Tracheal epithelial cell (primary cell): ENCODE measurements at places on chromosomes 2 and 18. TPM values are rescaled to one million over a fixed set of nuclear protein-coding genes. Genes with fewer than 3 reads are reported as not detected.

The ALLC gene
- not detected in 2 replicates for total RNA-seq

The GPR55 gene
- under 0.01 TPM in 1 of 2 replicates, not detected in the other for total RNA-seq

The TSPYL6 gene
- total RNA-seq: not detected in 2 replicates

The HTR2B gene
- total RNA-seq: not detected in 2 replicates

The RNF125 gene
- total RNA-seq: 0.72 and 1.5 TPM in 2 replicates

The CRYGD gene
- total RNA-seq: not detected in 2 replicates

The MEIS1 gene
- 8.9 and 26.4 TPM in 2 replicates for total RNA-seq

The ESPNL gene
- 0.48 TPM in 1 of 2 replicates, not detected in the other for total RNA-seq

The EIPR1 gene
- 30.1 and 50.6 TPM in 2 replicates for total RNA-seq

The MAP2 gene
- total RNA-seq: 5.3 and 8.7 TPM in 2 replicates

The DSG4 gene
- not detected in 2 replicates for total RNA-seq

The CTAGE1 gene
- not detected in 2 replicates for total RNA-seq

The SLC4A3 gene
- total RNA-seq: 1.3 and 5.3 TPM in 2 replicates

The SFTPB gene
- not detected in 2 replicates for total RNA-seq

The TTC32 gene
- 4.3 and 8.3 TPM in 2 replicates for total RNA-seq

The D2HGDH gene
- 14.5 and 19.8 TPM in 2 replicates for total RNA-seq

The CRYBA2 gene
- not detected in 2 replicates for total RNA-seq

The TCF4 gene
- 6.7 and 9.2 TPM in 2 replicates for total RNA-seq

The AFF3 gene
- total RNA-seq: under 0.01 TPM in 1 of 2 replicates, not detected in the other

The KLHL41 gene
- total RNA-seq: 0.24 TPM in 1 of 2 replicates, not detected in the other

The EVX2 gene
- not detected in 2 replicates for total RNA-seq

The CPLX4 gene
- 0.24 TPM in 1 of 2 replicates, not detected in the other for total RNA-seq

The UGT1A4 gene
- 0.24 and 1.3 TPM in 2 replicates for total RNA-seq

The ALK gene
- not detected in 2 replicates for total RNA-seq

The SERPINB13 gene
- total RNA-seq: 9.2 and 20.5 TPM in 2 replicates

The ABCA12 gene
- 7.0 and 16.2 TPM in 2 replicates for total RNA-seq

The ASXL3 gene
- under 0.01 and 0.72 TPM in 2 replicates for total RNA-seq

The IL1RL1 gene
- total RNA-seq: 7.5 and 11.6 TPM in 2 replicates

The HAAO gene
- total RNA-seq: not detected in 2 replicates

The IL36G gene
- 0.43 and 41.4 TPM in 2 replicates for total RNA-seq

The POTEI gene
- total RNA-seq: not detected in 2 replicates

The SETBP1 gene
- total RNA-seq: 1.3 and 2.7 TPM in 2 replicates

The IGFBP5 gene
- total RNA-seq: 0.43 and 3.4 TPM in 2 replicates

The NAT8 gene
- total RNA-seq: not detected in 2 replicates

The DNAJC5G gene
- total RNA-seq: not detected in 2 replicates

The TM4SF20 gene
- not detected in 2 replicates for total RNA-seq

The BARD1 gene
- total RNA-seq: 15.9 and 24.5 TPM in 2 replicates

The MFSD6 gene
- 28.0 and 67.6 TPM in 2 replicates for total RNA-seq

The COL4A3 gene
- under 0.01 and 0.96 TPM in 2 replicates for total RNA-seq

The RAB6C gene
- total RNA-seq: not detected in 2 replicates

The NPHP1 gene
- 1.2 and 3.4 TPM in 2 replicates for total RNA-seq

The MAL gene
- 1.3 and 55.9 TPM in 2 replicates for total RNA-seq

The CDH20 gene
- total RNA-seq: under 0.01 TPM in 1 of 2 replicates, not detected in the other

The SLC9A4 gene
- 2.7 TPM in 1 of 2 replicates, not detected in the other for total RNA-seq

The ANKRD23 gene
- 0.48 and 2.1 TPM in 2 replicates for total RNA-seq

The PROKR1 gene
- total RNA-seq: not detected in 2 replicates

The GPR45 gene
- total RNA-seq: not detected in 2 replicates

The ARHGAP28 gene
- total RNA-seq: 0.21 and 0.72 TPM in 2 replicates

The SCYGR5 gene
- not detected in 2 replicates for total RNA-seq

The RASGRP3 gene
- total RNA-seq: under 0.01 and 2.4 TPM in 2 replicates

The COL6A3 gene
- 0.21 and 0.72 TPM in 2 replicates for total RNA-seq

The HOXD13 gene
- not detected in 2 replicates for total RNA-seq

The TLK1 gene
- 14.7 and 20.9 TPM in 2 replicates for total RNA-seq

The HADHA gene
- 136 and 193 TPM in 2 replicates for total RNA-seq

The FKBP1B gene
- total RNA-seq: 13.7 and 15.1 TPM in 2 replicates

The KCNIP3 gene
- total RNA-seq: 11.1 TPM in 1 of 2 replicates, not detected in the other
